ACHN (cell line): ENCODE measurements at places on chromosomes 3 and 15.

GRCh38 chr3:118977671-118978392 is 56.8 kb downstream of the IGSF11 start:
- DNase-seq = no peak

- DNase-seq = no peak
These were observed 292.7 kb upstream of the PROK2 start for GRCh38 chr3:72077473-72078259.

DNA sequence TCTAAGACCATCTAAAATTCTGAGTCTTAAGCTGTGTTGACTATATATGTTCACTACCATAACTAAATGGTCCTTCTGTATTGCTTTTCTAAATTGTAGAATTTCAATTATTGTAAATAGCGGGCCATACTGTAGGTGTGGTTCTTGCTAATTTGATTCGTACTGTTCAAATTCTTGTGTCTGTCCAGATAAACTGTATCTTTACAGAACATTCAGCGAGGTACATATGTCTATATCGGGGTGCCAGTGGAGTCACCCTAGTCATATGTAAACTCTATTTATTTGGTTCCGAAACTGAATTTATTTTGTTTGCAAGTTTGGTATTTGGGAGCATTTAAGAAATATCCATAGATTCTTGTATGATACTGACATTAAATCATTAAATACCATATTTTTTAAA is 69.0 kb downstream of the IGF1R start:
- DNase-seq = no peak

- DNase-seq = no peak
These were observed 17.3 kb downstream of the GTPBP8 start for GRCh38 chr3:113008117-113008516.

GRCh38 chr15:68208636-68209240 is 3.6 kb upstream of the CALML4 start:
- no peak for DNase-seq

GRCh38 chr3:53255423-53255774 is 423 bp downstream of the TKT start:
- peak; percentile 8 for DNase-seq

- peak; percentile 75 for DNase-seq
These were observed 880 bp downstream of the PPP4R2 start for GRCh38 chr3:72997421-72997961.

DNA sequence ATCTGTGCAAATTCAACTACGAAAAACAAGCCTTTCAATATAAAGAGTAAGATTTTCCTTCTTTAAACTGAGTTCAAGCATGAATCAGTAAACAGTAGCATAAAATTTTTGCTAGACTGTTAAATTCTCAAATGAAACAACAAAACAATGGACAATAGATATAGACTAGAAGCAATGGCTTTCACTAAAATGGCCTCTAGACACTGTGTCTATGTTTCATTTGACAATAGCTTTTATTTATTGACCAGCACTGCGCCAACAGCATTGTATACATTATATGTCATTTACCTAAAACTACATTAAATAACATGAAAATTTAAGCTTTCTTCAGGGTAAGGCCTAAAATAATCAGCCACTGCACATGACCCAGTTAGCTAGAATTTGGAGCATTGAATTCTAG is 148.5 kb downstream of the DUT start:
- no peak for DNase-seq

DNA sequence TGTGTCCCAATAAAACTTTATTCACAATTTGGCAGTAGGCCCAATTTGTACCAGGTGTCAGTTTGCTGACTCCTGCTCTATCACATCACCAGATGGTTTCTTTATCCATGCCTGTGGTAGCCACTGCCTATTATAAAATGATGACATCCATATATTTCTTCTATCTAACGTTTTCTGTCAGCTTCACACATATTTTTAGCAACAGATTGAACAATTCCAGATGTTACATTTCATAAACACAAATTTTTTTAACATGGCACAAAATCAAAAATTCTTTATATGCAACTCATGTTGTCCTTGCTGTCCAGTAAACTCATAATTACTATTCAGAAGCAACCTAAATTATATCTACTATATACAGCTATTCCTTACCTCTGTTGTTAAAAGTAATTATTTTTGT is 1371.6 kb downstream of the NSUN3 start:
- DNase-seq = no peak

DNA sequence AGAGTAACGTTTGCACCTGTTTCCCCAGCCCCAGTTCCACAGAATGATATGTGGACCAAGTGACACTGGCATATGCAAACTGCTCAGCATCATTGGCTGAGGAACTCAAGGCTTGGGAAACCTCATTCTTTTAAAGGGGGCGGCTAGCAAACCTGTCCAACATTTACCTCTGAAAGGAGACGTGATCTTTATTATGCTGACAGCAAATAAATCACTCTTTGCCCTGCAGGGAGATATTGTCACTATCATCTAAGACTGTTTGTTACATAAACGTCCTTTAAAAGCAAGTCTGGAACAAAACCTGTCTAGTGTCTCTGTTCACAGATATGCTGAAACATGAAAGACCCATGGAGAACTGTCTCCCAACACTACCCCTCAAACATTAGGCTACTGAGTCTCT is 21.5 kb downstream of the CA12 start:
- DNase-seq = no peak

DNA sequence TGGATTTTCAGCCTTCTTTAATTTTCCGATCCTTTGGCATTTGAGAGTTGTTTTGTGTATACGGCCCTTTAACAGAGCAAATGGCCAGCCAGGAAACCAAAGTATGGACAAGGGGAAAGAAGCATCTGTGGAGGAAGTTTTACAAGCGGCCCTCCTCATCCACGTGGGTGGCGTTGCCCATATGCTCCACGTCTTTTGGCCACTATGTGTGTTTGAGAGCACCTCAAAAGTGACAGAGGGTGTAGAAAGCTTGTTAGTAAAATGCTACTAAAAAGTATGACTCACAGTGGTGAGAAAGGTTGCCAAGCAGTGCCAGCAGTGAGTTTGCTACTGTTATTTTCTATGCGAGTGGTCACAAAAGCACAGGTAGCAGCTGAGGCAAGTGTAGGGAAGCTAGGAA is 451.8 kb upstream of the NPAP1 start:
- DNase-seq = no peak

DNA sequence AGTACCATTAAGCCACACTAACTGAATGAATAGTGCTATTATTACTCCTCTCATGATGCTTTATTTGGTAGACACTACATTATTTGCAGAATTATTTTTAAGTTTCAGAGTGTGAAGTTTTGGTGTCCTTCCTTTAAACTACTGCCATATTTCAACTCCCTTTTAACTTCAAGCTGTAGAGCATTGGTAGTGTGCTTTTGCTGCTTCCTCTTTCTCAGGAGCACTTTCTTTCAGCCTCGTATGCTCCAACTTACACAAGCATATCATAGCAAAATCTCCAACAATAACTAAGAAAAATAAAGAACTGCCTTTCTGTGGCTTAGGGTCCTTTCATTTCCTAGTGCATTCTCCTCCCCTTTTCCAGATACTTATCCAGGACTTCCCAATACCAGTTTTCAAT is 476.4 kb upstream of the AGTR1 start:
- DNase-seq = no peak

GRCh38 chr3:81268526-81268925 is 492.9 kb downstream of the GBE1 start:
- DNase-seq = peak; percentile 8

DNA sequence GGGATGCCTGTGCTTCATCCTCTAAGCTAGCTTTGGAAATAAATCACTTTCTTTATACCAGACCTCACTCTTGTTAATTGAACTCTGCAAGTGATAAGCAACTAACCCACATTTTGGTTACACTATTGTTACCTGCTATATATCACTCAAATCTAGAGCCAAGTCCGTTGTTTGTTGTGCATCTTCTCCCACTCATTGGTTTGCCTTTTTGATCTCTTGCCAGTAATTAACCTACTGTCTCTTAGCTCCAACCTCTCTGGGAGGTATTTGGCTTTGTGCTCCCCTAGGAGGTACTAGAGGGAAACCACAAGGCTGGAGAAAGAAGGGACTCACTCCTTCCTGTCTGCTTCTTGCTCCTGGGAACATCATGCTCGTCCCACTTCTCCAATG is 12.8 kb upstream of the CRBN start:
- no peak for DNase-seq

DNA sequence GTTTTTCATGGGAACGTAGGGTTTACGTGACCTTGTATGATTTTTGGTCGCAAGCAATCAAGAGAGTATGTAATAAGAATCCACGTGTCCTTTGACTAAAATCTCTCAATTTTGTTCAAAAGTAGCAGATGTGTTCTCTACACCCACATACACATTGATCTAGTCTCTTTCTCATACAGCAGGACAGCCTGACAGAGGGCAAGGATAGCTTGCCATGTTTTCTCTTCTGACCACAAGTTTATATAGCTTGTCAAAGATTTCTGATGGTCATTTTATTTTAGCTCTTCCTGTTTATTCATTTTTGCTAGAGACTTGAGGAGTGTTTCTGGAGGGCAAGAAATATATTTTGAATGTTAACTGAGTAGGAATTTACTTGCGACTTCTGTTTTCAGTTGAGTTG is 570.2 kb upstream of the ALCAM start:
- DNase-seq = no peak

GRCh38 chr3:18334837-18335601 is 90.1 kb downstream of the SATB1 start:
- no peak for DNase-seq

GRCh38 chr3:11517601-11518000 is 126.1 kb downstream of the VGLL4 start:
- DNase-seq = no peak

- no peak for DNase-seq
These were observed 41.6 kb downstream of the PARP15 start for GRCh38 chr3:122619040-122619439.

DNA sequence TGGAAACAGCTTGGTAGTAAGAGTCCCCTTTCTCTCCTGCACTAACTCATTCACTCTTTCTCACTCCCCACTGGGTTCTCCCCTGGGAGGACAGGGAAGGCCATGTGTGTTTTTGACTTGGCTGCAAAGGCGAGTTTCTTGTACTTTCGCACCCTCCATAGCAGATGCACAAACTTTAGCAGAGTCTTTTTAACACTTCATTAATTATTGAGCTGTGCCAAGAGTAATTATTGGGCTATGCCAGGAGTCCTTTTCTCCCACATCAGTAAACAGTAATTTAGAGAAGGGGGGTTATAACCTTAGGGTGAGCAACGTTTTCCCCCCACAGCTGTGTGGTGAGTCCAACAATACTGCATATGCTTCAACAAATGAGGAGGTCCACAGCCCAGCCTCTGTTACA is 224.4 kb upstream of the ATP11B start:
- no peak for DNase-seq

GRCh38 chr3:72924055-72924454 is 36.2 kb downstream of the GXYLT2 start:
- peak; percentile 11 for DNase-seq

DNA sequence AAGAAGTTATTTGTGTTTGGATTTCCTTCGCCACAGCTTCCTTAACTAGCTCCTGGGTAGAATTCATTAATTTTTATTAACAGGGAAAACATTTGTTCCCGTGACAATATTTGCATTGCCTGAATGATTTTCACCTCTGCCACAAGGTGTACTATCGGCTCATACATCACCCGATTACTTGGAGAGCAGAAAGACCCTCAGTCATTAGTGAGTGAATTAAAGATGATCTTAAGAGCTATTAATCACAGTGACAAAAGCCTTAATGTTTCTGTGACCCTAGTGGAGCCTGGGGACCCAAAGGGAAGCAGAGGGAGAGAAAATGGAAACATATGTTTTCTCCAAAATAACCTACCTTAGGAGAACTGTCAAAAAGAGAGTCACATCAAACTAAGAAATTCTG is 228.3 kb downstream of the MECOM start:
- no peak for DNase-seq

GRCh38 chr3:124243177-124243859 is 251.4 kb upstream of the ROPN1 start:
- DNase-seq = no peak

DNA sequence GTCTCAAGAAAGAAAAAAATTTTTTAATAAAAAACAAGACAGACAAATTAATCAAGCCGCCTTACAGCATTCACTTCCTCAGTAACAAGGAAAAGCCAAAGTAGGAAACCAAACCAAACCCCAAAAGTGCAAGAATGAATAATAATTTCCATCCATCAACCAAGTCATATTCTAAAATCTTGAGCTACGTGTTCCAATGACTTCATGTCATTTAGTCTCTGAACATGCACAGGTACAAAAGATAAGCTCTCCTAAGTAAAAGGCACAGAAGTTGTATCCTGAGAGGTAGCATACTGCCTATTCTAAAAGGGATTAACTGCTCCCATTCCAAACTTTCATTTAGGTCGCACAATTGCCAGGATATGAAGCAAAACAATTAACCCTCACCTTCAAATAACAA is 29.7 kb downstream of the SLC4A7 start:
- DNase-seq = no peak

GRCh38 chr3:55434789-55435188 is 52.3 kb downstream of the WNT5A start:
- peak; percentile 44 for DNase-seq

- peak; percentile 7 for DNase-seq
These were observed 843.8 kb downstream of the VGLL3 start for GRCh38 chr3:86147119-86147518.

GRCh38 chr3:39362812-39363211 is 20.4 kb upstream of the SLC25A38 start:
- DNase-seq = no peak

- no peak for DNase-seq
These were observed 38.1 kb downstream of the CTDSPL start for GRCh38 chr3:37899711-37900306.

GRCh38 chr3:39183211-39184080 is 8.9 kb downstream of the XIRP1 start:
- no peak for DNase-seq

GRCh38 chr3:108940568-108941263 is 13.0 kb downstream of the GUCA1C start:
- peak; percentile 9 for DNase-seq

- DNase-seq = no peak
These were observed 212.2 kb upstream of the LINGO1 start for GRCh38 chr15:77844798-77845446.

- no peak for DNase-seq
These were observed 237.5 kb upstream of the IL12A start for GRCh38 chr3:159751146-159751545.

GRCh38 chr3:69970827-69971226 is 28.7 kb upstream of the SAMMSON start:
- DNase-seq = no peak

GRCh38 chr3:126497956-126498355 is 19.6 kb downstream of the UROC1 start:
- DNase-seq = no peak

DNA sequence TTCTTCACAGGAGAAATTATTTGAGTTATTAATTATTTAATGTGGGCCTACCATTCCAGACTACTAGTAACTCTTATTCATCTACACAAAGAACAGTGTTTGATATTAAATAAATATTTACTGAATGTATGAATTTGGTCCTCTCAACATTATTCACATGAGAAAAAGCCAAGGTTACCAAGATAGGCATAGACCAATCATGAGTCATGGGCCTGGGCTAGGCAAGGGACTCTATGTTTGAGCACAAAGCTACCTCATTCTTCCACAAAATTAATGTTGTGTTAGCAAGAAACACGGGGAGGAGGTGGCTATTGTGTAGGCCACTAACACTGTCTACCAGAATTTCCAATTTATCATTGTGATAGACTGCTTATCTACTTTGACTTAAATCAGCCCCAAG is 115.7 kb downstream of the SERPINI1 start:
- DNase-seq = no peak
